ENCODE measurements at places on chromosomes 3 and 15. TPM values are rescaled to one million over a fixed set of nuclear protein-coding genes. Genes with fewer than 3 reads are reported as not detected.

Gene DYNLT2B
- 13.0 TPM for total RNA-seq

DNA sequence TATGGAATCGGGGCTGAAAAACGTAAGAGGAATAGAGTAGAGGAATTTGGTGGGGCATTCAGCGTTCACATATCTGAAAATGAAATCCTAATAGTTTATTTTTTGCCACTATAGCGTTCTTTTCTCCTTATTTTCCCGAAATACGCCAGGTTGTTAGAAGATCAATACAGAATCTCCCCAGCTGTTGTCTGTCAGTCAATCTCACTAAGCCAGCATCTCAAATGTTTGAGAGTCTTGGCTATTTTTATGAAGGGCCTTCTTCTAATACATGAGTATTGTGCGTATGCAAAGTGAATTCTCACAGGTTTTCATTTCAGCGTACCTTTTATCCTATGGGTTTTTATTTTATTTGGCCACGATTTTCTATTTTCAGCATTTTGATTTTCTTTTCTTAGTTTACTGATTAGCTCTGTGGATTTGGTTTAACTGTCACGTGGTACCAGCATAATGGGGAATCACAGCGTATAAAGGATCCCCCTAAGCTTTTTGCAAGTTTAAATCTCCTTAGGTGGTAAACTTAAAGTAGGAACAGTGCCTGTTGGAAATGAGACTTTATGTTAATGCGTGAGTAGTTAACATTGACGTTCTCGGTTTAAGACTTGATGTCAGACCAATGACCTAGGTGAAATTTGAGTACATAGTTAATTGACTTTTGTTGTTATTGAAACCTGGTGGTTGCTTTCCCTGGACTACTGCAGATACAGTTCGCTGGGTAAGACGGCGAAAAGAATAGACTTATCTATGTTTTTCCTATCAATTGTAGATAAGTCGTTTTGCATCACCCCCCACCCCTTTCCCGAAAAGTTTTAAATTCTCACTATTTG lies 1.3 kb downstream of the FXR1 start:
- H3K36me3 ChIP-seq = peaks cover 4% of the 10 kb centered on the region
- peak overlapping the region; percentile 95 for H3K4me3 ChIP-seq
- peak overlapping the region; percentile 98 for H3K27ac ChIP-seq
- no peaks in the 10 kb centered on the region for H3K27me3 ChIP-seq
- DNase-seq = peak; percentile 44

DNA sequence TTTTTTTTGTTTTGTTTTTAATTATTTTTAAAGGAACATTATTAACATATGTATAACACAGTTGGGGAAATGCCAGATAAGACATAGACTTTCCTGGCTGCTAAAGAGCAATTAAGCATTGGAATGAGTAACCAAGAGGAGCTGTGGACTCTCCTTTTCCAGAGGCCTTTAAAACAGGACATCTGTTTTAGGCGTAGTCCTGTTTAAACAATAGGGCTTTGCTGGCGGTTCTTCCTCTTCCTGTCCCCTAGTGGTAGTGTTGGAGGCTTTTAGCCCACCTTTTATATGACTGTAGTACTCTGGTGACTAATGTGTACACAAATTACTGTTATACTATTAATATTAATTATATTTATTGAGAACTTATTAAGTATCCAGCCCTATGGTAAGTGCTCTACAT lies 81.9 kb downstream of the PPARG start:
- peak; percentile 20 for DNase-seq
- no peaks in the 10 kb centered on the region for H3K4me1 ChIP-seq
- no peak overlapping the region for H3K4me3 ChIP-seq
- no peaks in the 10 kb centered on the region for H3K27me3 ChIP-seq

Gene FBXO40
- total RNA-seq = not detected

Gene REC114
- not detected for total RNA-seq

DNA sequence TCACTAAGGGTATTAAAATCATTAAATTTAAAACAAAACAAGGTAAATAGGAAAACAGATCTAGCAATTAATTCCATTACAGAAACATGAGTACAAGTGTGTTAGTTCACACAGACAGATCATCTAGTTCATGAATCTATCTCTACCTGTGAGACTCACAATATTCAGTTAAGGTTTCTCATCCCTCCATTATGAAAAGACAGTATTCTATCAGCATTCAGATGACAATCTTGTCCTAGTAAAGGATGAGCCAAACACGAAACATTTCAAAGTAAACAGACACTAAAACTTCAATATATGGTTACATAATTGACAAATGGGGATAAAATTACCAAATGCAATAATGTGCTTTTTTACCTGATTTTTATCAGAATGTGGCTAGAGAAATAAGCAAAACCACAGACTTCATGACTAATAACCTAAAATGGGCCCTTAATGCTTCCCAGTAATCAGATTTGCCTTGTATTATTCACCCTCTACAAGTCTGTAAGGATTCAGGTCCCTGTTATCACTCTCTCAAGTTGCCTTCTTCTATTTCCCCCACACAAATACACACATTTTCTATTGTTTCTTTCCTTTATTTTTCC lies 126.8 kb downstream of the DLG1 start:
- DNase-seq = peak; percentile 72
- no peak overlapping the region for H3K4me3 ChIP-seq
- H3K4me1 ChIP-seq = peaks cover 4% of the 10 kb centered on the region
- H3K27me3 ChIP-seq = no peaks in the 10 kb centered on the region
- no peak overlapping the region for H3K27ac ChIP-seq
- peaks cover 10% of the 10 kb centered on the region for H3K36me3 ChIP-seq

Gene GREM1
- total RNA-seq = 112 TPM

DNA sequence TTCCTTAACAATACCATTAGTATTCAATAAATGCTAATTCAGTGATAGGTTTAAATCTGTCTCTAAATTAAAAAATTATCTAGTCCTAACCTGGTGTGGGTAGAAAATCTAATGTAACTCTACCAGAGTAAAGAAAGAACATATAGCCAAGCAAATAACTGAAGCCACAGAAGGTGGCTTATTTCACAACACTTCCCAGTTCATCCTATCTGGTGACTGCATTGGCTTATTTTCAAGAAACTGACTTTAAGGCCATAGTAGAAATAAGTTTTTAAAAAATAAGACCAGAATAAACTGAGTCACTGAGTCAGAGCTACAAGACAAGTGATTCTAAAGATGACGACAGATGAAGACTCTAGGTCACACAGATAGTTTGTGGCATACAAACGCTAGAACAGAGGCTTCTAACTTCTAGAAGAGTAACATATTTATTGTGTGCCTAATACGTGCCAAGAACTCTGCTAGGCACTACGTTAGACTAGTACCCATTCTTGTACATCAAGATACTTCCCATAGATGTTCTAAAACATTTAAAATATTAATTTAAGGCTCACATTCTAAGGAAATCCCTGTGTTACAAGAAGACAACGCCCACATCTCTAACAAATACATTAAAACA lies 25.9 kb downstream of the TMCC1 start:
- H3K27me3 ChIP-seq = no peaks in the 10 kb centered on the region
- H3K36me3 ChIP-seq = no peaks in the 10 kb centered on the region
- no peak overlapping the region for H3K4me3 ChIP-seq
- no peak overlapping the region for H3K27ac ChIP-seq
- H3K4me1 ChIP-seq = no peaks in the 10 kb centered on the region

Gene PIGZ
- 0.54 TPM for total RNA-seq

Gene WWTR1
- 105 TPM for total RNA-seq

DNA sequence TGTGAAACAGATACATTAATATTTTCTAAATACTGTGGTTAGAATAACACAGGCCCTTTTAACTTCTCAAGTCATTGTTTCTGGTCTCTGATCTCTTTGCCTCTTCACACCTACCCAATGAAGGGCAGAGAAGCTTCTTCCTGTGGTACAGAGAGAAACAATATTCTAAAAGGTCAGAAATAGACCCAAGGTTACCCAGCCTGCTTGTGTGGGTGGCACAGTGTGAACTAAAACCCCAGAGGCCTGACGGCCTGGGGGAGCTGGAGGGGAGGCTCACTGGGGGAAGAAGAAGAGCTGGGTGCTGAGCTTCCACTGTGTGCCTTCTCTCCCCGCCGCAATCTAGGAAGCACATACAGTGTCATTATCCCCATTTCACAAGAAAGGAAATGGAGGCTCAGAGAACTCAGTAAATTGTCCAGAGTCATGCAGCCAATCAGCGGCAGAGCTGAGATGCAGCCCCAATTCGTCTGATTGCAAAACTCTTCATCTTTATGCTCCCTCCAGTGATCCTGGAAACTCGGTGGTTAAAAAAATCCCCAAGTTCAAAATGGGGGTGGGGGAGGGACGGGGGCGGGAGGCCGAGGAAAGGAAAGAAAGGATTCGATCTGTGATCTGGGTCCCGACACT lies 64.1 kb upstream of the HEG1 start:
- H3K4me1 ChIP-seq = peaks cover 47% of the 10 kb centered on the region
- peak overlapping the region; percentile 27 for H3K4me3 ChIP-seq
- no peaks in the 10 kb centered on the region for H3K36me3 ChIP-seq
- DNase-seq = peak; percentile 42
- H3K27me3 ChIP-seq = no peaks in the 10 kb centered on the region
- H3K27ac ChIP-seq = no peak overlapping the region

GRCh38 chr3:57896031-57896430 lies 112.2 kb upstream of the FLNB start:
- DNase-seq = no peak
- H3K4me3 ChIP-seq = no peak overlapping the region
- H3K27ac ChIP-seq = no peak overlapping the region
- H3K36me3 ChIP-seq = peaks cover 7% of the 10 kb centered on the region

DNA sequence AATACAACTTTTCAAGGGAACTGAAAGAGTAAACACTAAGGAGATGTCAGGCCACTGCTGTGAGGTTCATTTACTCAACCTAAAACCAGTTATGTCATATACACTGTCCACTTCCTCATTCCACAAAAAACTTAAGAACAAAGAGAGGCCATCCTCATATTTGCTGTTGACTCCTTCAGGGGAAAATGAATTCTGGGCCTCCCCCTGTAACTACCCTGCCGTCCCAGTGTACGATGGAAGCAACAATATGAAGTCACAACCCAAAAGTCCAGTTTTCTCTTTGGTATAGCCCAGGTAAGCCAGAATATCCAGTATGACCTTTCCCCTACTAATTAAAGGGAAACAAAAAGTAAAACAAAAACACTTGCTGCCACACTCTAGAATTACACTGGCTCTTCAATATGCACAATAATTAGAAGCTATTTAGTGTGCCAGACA lies 16.2 kb downstream of the CEP152 start:
- peaks cover 8% of the 10 kb centered on the region for H3K4me1 ChIP-seq
- no peak for DNase-seq
- H3K36me3 ChIP-seq = no peaks in the 10 kb centered on the region

DNA sequence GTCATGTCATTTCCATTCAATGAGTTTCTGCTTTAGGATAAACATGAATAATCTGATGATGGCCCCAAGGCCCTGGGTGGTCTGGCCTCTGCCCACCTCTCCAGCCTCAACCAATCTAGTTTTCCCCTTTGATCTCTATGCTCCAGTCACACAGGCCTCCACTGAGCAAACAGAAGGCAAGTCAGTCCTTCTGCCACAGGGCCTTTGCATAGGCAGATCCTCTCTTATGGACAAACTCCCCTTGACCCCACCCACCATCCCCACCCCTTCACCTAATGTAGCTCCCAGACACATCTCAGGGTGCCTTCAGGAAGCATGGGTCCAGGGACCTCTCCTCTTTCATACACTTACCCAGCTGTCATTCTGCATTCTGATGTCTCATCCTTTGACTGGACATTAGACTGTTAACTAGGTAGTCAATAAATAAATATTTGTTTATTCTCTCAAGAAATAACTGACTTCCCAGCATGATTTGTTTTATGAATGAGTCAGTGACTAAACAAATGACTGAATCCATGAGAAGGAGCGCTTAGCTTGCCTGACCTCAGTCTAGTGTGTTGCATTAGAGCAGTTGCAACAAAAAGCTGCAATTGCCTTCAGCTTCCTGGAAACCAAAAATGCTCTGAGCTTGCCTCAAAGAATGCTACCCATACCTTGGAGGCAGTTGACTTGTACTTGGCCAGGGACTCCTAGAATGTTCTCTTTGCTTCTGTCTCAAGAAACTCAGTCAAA lies 386.6 kb upstream of the WNT5A start:
- no peak overlapping the region for H3K27ac ChIP-seq
- peaks cover 4% of the 10 kb centered on the region for H3K4me1 ChIP-seq
- H3K36me3 ChIP-seq = no peaks in the 10 kb centered on the region
- H3K4me3 ChIP-seq = no peak overlapping the region

DNA sequence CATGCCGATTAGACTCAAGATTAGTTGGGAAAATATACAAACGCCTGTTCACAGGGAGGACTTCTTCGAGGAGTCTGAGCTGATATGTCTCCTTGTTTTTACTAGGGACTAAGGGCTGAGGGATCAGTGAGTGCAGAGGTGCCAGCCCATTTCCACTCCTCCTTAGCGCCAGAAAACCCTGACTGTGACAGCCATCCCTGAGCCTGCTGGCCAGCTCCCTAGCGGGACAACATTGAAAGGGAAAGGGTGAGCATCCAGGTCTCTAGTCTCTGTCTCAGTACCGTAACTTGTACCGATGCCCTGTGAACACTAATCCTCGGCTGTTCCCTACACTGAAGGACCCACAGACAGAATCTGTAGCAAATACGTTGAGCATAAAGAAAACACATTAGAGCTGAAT lies 243.4 kb downstream of the WNT5A start:
- no peak overlapping the region for H3K27ac ChIP-seq
- no peaks in the 10 kb centered on the region for H3K36me3 ChIP-seq
- no peak for DNase-seq
- no peak overlapping the region for H3K4me3 ChIP-seq

DNA sequence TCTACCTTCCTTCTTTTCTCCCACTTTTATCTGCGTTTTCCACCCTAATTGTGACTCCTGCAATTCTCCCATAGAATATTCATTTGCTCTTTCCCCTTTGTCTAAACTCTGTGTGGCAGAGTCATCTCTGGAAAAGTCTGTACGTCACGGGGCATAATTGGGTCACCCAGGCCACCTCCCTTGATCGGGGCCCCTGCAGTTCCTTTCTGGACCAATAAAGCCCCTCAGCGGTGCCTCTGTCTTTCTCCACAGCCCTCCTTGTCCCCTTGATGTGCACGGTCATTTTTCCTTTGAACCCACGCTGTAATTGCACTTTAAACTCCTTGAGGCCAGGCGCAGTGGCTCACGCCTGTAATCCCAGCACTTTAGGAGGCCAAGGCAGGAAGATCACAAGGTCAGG lies 10.7 kb downstream of the UPK1B start:
- H3K4me1 ChIP-seq = peaks cover 10% of the 10 kb centered on the region
- no peak for DNase-seq
- H3K36me3 ChIP-seq = no peaks in the 10 kb centered on the region
- H3K4me3 ChIP-seq = no peak overlapping the region
- H3K27ac ChIP-seq = no peak overlapping the region

Measured in astrocyte (in vitro differentiated cells and primary cell).